ENCODE measurements at places on chromosomes 7 and 10. TPM values are rescaled to one million over a fixed set of nuclear protein-coding genes. Genes with fewer than 3 reads are reported as not detected.

DNA sequence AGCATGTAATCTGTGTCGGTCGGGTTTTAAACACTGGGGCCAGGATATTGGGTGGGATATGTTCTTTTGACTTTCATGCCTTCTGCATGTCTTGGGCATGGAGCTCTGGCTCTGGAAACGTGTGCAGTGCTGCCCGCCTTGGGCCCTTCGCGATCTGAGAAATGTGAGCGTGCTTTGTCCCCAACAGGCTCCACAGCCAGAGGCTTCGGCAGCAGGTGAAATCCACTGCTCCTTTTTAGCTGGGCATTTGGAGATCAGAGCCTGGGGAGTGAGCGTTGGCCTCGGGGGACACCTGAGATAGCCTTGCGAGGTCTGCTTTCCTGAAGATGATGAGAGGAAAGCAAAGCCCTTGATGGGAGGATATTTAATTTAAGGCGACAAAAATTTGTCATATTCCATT is 137.8 kb downstream of the ACTR3B start:
- no peak for DNase-seq
- H3K4me3 ChIP-seq, result no peak overlapping the region
- peaks cover 5% of the 10 kb centered on the region for H3K4me1 ChIP-seq
- H3K27me3 ChIP-seq, result peaks cover 34% of the 10 kb centered on the region
- H3K27ac ChIP-seq, result no peak overlapping the region

- H3K27ac ChIP-seq, result no peak overlapping the region
- no peaks in the 10 kb centered on the region for H3K27me3 ChIP-seq
- H3K4me3 ChIP-seq, result no peak overlapping the region
- peak; percentile 62 for DNase-seq
Measured at GRCh38 chr10:73159038-73159648, 8.7 kb downstream of the ECD start.

DNA sequence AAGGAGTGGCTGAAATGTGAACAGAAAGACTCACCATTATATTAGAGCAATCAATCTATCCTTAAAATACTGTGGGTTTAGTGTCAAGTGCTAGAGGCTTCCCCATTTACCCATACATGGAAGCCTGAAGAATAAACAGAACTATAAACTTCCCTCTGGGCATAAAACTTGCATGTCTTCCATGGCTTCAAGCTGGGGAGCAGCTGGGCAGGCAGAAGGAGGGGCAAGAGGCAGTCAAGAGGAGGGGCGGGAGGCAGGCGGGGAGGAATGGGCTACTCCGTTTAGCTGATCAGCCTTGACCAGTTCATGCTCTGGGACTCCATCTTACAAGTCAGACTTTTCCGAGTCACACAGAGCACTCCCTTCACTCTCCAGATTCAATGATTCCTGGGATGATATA is 3.5 kb upstream of the PRSS1 start:
- no peak for DNase-seq
- no peak overlapping the region for H3K4me3 ChIP-seq
- H3K36me3 ChIP-seq, result no peaks in the 10 kb centered on the region
- H3K4me1 ChIP-seq, result no peaks in the 10 kb centered on the region
- peaks cover 33% of the 10 kb centered on the region for H3K27me3 ChIP-seq
- H3K27ac ChIP-seq, result no peak overlapping the region

The ELMO1 gene
- 6.7 TPM for total RNA-seq

DNA sequence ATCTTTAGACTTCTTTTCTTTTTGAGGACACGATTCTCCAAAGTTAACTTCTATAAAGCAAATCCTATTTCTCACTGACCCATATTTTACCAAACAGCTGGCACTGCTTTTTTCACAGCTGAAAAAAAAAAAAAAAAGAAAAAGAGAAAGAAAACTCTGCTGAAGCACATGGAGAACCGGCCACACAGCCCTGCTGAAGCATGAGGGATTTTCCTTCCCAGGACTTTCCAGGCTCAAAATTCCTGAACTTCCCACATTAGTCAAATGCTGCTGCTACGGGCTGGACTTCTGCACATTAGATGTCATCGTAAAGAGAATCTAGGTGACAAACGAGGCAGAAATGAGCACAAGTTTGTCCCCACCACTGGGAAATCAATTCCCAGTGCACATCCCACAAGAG is 25.2 kb downstream of the HIPK2 start:
- no peaks in the 10 kb centered on the region for H3K27me3 ChIP-seq
- no peak for DNase-seq
- peaks cover 10% of the 10 kb centered on the region for H3K36me3 ChIP-seq
- peaks cover 6% of the 10 kb centered on the region for H3K4me1 ChIP-seq
- no peak overlapping the region for H3K27ac ChIP-seq

The RHOBTB1 gene
- total RNA-seq, result 50.3 TPM

GRCh38 chr10:14056610-14057332 is 274.0 kb downstream of the FRMD4A start:
- H3K27ac ChIP-seq, result peak overlapping the region; percentile 47
- DNase-seq, result no peak
- H3K27me3 ChIP-seq, result peaks cover 4% of the 10 kb centered on the region
- H3K4me1 ChIP-seq, result peaks cover 8% of the 10 kb centered on the region
- no peaks in the 10 kb centered on the region for H3K36me3 ChIP-seq

DNA sequence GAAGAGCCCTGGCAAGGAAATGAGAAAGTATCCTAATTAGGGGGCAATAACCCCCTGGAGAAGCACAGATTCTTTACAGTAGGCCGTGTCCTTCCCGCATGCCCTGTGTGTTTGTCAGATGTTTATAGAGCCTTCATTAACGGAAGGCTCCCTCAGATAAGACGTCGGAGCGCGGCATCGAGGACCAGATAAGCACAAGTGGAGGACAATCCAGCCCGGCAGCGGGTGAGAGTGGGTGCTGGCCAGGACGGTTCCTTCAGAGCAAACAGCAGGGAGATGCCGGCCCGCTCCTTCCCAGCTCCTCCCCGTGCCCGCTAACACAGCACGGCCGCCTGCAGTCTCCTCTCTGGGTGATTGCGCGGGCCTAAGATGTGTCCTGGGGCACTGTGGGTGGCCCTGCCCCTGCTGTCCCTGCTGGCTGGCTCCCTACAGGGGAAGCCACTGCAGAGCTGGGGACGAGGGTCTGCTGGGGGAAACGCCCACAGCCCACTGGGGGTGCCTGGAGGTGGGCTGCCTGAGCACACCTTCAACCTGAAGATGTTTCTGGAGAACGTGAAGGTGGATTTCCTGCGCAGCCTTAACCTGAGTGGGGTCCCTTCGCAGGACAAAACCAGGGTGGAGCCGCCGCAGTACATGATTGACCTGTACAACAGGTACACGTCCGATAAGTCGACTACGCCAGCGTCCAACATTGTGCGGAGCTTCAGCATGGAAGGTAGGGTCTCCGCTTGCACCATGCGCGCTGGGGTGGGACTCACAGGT is at the start of gene GDF2:
Gene GDF2, plus strand, starts transcription at position 155 of the 762 bp plus-strand sequence. Its CDS starts 215 bp downstream, at position 370.
- peaks cover 52% of the 10 kb centered on the region for H3K27me3 ChIP-seq
- DNase-seq, result no peak
- H3K36me3 ChIP-seq, result no peaks in the 10 kb centered on the region
- H3K4me3 ChIP-seq, result no peak within 1 kb of the TSS

GRCh38 chr10:50417486-50417885 is 166.2 kb upstream of the ASAH2 start:
- H3K4me3 ChIP-seq, result peak overlapping the region; percentile 68
- H3K27me3 ChIP-seq, result peaks cover 13% of the 10 kb centered on the region
- H3K4me1 ChIP-seq, result peaks cover 9% of the 10 kb centered on the region
- DNase-seq, result no peak

DNA sequence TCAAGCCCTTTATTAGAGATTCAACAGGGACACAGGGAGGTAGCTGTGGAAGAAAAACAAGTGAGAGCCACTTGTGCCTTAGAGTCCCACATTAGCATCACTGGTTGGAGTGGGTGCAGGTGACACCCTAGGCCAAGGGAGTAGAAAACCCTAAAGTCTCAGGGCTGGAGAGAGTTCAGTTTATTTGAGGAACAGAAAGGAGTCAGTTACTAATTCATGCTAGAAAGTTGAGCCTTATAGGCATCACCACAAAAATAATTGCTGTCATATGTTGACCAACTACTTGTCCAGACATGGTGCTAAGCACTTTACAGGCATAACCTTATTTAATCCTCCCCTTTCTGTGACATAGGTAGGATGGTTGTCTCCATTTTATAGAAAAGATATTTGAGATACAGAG is 20.9 kb upstream of the ACSL5 start:
- no peaks in the 10 kb centered on the region for H3K27me3 ChIP-seq
- no peak overlapping the region for H3K27ac ChIP-seq
- H3K4me1 ChIP-seq, result no peaks in the 10 kb centered on the region
- DNase-seq, result no peak

GRCh38 chr10:11587722-11588259 is 23.7 kb downstream of the USP6NL start:
- peaks cover 22% of the 10 kb centered on the region for H3K36me3 ChIP-seq
- no peak overlapping the region for H3K4me3 ChIP-seq
- H3K27ac ChIP-seq, result peak overlapping the region; percentile 43
- no peaks in the 10 kb centered on the region for H3K27me3 ChIP-seq

The RET gene
- 2.2 TPM for total RNA-seq

The CCDC146 gene
- total RNA-seq, result 12.1 TPM

The SYT15 gene
- 3.0 TPM for total RNA-seq

DNA sequence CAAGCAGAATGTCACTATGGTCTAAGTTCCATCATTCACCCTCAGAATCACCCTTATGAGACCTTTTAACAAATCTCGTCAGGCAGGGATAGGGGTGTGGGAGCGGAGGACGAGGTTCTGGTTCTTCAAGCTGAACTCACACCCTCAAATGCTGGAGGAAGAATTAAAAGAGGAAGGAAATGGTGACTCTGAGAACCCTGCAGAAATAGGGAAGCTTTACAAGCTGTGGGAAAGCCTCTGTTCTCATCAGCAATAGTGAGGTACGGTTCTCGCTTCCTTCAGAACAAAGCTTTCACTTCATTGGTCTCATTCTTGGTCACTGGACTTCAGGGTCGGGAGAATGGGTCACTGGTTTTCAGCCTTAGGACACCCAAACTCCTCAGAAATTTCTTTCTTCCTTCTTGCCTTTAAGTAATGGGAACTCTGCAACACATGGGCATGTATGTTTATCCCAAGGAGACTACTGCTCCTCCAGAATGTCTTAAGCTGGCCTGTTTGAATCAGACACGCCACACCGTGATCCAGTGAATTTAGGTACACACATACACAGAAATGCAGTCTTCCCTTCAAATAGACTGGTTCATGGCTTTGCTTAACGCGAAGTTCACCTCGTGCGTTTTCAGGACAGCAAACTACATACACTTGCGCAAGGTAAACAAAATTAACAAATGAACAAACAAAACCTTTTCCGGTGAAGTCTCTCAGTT is 226.0 kb downstream of the SFMBT2 start:
- H3K36me3 ChIP-seq, result no peaks in the 10 kb centered on the region
- peaks cover 22% of the 10 kb centered on the region for H3K27me3 ChIP-seq
- no peak overlapping the region for H3K4me3 ChIP-seq
- no peaks in the 10 kb centered on the region for H3K4me1 ChIP-seq

DNA sequence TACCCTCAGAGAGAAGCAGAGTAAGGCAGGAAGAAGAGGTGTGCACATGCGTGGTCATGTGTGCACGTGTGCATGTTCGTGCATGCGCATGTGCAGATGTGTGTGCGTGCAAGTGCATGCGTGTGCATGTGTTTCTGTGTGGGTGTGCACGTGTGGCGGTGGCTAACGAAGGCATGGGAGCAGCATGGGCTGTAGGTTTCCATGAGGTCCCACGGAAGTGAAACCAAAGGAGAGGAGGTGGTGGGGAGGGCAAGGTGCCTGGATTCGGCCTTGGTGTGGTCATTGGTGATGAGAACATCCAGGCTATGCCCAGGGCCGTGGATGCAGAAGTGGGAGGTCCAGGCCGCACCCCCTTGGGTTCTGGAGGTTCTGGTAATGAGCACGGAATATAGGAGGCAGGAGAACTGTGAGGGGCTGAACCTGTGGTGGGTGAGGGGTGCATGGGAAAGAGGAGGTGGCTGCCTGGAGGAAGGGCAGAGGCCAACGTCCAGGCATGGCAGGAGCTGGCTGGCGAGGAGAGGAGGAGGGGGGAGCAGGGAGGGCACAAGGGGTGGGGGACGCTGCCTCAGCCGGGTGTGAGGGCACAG is 2.4 kb upstream of the INPP5A start:
- H3K36me3 ChIP-seq, result peaks cover 13% of the 10 kb centered on the region
- H3K27me3 ChIP-seq, result no peaks in the 10 kb centered on the region
- H3K27ac ChIP-seq, result no peak overlapping the region
- peak overlapping the region; percentile 42 for H3K4me3 ChIP-seq
- H3K4me1 ChIP-seq, result peaks cover 56% of the 10 kb centered on the region
- no peak for DNase-seq

- H3K27me3 ChIP-seq, result no peaks in the 10 kb centered on the region
- peak overlapping the region; percentile 52 for H3K27ac ChIP-seq
- peaks cover 5% of the 10 kb centered on the region for H3K36me3 ChIP-seq
- H3K4me3 ChIP-seq, result no peak overlapping the region
- H3K4me1 ChIP-seq, result peaks cover 19% of the 10 kb centered on the region
- DNase-seq, result no peak
Measured at GRCh38 chr7:74586258-74587175, 71.0 kb upstream of the GTF2I start.

The DDC gene
- total RNA-seq, result not detected

- DNase-seq, result no peak
- peak overlapping the region; percentile 45 for H3K27ac ChIP-seq
- H3K27me3 ChIP-seq, result no peaks in the 10 kb centered on the region
- no peak overlapping the region for H3K4me3 ChIP-seq
- H3K4me1 ChIP-seq, result peaks cover 5% of the 10 kb centered on the region
Measured at GRCh38 chr10:3595736-3596135, 189.3 kb downstream of the KLF6 start.

The MEPCE gene
- total RNA-seq, result 34.7 TPM

GRCh38 chr10:6300106-6300783 is 97.5 kb downstream of the PFKFB3 start:
- H3K4me1 ChIP-seq, result peaks cover 39% of the 10 kb centered on the region
- peak overlapping the region; percentile 6 for H3K4me3 ChIP-seq
- no peak for DNase-seq
- no peaks in the 10 kb centered on the region for H3K27me3 ChIP-seq
- H3K36me3 ChIP-seq, result no peaks in the 10 kb centered on the region

- H3K27ac ChIP-seq, result no peak overlapping the region
- H3K36me3 ChIP-seq, result no peaks in the 10 kb centered on the region
- DNase-seq, result no peak
- no peaks in the 10 kb centered on the region for H3K27me3 ChIP-seq
Measured at GRCh38 chr7:15313361-15313760, 248.5 kb downstream of the AGMO start.

DNA sequence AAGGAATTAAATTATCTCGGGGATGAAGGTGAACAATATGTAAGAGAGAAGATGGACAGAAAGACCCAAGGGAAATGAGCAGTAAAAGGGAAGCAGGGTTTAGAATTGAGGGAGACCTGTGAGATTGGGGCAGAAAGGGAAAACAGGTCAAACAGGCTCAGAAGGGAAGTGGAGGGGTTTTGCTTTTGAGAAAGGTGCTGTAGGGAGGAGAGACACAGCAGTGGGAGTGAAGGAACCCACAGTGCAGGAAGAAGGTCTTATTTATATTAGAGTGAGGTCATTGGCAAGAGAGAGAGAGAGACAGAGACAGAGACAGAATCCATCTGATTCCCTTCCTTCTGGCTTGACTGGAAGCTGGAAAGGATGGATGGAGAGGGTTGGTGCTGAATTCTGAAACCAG is 3.5 kb upstream of the TCAF1 start:
- DNase-seq, result no peak
- H3K27ac ChIP-seq, result peak overlapping the region; percentile 44
- H3K36me3 ChIP-seq, result no peaks in the 10 kb centered on the region
- peaks cover 37% of the 10 kb centered on the region for H3K4me1 ChIP-seq
